ENCODE measurements at places on chromosomes 11 and 22.

DNA sequence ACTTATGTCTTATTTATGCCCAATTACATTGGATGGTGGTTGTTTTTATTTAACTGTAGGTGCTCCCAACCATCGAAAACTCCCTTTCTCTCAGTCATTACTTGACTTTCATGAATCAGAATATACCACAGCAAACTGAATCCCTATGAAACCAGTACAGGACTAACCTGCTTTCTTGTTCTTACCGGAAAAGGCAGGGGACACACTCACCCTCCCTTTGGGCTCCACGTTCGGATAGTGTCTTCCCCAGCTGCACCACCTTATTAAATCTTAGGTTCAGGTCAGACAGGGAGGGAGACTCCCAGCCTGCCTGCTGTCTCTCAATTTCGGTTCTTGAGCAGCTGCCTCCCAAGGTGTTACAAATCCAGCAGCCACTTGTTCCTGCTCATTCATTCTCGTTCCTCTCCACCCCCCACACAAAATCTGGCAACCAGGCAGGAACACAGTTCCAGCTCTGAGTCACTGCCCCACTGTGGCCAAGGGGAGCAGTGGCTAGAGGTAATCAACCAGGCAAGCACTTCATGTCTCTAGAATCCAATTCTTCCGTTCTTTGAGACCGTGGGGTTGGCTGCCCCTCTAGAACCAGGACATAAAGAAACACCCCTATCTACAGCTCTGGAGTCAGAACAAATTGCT lies 133.0 kb downstream of the PLEKHA7 start:
- DNase-seq = no peak

GRCh38 chr22:44098966-44099530 lies 74.9 kb downstream of the PARVB start:
- no peak for DNase-seq

DNA sequence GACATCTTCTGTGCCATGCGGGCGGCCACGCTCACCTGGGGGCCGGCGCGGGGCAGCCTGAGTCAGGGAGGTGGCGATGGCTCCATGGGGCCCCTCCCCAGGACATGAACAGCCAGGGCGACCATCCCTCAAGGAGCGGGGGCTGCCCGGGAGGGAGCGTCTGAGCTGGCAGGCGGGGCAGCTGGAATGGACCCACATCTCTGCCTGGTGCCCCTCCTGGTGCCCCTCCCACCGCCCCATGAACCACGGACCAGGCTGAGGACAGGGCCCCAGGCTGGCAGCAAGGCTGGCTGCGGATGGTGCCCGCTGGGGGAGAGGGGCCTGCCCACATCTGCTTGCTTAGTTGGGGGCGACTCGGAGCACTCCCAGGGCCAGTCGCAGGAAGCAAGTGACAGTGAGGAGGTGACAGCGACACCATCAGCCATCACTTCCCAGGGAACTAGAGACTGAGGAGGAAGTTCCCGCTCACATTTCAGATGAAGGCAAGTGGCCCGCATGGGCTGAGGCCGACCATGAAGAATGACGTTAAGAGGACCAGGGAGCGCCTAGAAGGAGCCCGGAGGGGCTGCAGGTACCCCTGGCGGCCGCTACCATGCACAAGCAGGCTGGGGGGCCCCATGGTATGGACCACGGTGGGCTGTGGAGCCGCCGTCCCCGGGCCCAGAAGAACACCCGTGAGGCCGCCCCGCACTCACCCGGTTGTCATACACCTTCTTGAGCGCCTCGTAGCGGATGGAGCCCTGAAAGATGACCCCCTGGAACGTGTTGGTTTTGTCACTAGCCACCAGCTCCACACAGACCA lies 37.3 kb downstream of the KIAA0930 start:
- no peak for DNase-seq

- no peak for DNase-seq
Observed at GRCh38 chr11:20474882-20475517, 87.5 kb downstream of the PRMT3 start.

GRCh38 chr22:43186272-43187170 lies at the start of gene TTLL12:
Gene TTLL12 (minus strand): TSS chr22:43187134. CDS start chr22:43187069, 65 bp downstream.
- DNase-seq = peak; percentile 73

- no peak for DNase-seq
Observed at GRCh38 chr11:3095712-3096361, 38.6 kb upstream of the CARS1 start.

DNA sequence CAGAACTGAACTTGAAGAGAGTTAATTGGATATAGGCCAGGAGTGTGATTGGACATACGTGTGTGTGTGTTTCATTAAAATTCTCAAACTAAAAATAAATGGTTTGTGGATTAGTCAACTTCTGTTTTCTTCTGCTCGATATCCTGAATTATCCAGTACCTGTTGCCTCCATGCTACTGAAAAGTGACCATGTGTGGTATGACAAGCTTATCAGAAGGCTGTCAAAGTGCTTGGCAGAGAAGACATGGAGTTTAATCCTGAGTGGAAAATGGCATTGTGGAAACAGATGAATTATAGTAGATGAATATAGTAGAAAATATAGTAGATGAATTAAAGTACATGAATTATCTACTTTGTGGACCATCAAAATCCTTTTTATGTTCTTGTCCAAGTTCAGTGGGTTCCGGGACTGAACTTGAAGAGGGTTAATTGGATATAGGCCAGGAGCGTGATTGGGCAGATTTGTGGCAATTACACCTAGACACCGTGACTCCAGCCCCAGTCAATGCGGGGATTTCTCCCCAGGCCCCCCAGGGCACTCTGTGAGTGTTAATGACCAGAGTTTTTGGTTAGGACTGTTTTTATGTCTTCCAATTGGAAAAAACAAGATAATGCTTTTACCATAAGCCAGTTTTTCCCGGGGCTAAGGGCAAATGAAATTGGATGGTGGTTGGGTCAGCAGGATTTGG lies 30.1 kb downstream of the GRAMD1B start:
- DNase-seq = no peak

DNA sequence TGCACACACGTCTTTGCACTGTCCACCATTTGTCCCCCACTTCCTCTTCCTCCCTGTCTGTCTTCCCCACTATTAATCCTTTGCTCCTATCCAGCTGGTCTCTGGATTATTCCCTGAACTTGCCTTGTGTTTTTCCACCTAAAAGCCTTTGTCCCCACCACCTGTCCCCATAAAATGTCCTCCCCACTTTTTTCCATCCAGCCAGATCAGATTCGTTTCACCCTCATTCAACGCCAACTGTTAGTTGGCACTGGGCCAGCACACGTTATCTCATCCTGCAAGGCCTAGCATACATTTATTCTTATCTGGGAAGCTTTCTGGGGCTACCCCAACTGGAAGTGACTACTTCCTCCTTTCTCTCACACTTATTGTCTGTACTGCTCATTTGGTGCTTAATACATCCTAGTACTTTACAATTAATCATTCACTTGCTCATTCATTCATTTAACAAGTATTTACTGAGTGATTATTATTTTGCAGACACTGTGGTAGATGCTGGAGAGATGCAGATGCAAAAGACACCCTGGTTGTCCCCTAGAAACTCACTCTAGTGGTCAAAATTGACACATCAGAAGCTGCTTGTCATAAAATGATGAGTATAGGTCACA lies 96.2 kb downstream of the RASSF10 start:
- DNase-seq = no peak

GRCh38 chr11:75523811-75524664 lies 1.7 kb downstream of the GDPD5 start:
- DNase-seq = no peak

- DNase-seq = no peak
Observed at GRCh38 chr11:26964339-26964738, 29.6 kb upstream of the FIBIN start.

Measured in activated T-cell treated with anti-CD3 and anti-CD28 coated beads, Interleukin-2, amount 50 U/mL, for 1 hour (primary cell).